AG10803 (cell line): ENCODE measurements at places on chromosomes 16 and 17.

DNA sequence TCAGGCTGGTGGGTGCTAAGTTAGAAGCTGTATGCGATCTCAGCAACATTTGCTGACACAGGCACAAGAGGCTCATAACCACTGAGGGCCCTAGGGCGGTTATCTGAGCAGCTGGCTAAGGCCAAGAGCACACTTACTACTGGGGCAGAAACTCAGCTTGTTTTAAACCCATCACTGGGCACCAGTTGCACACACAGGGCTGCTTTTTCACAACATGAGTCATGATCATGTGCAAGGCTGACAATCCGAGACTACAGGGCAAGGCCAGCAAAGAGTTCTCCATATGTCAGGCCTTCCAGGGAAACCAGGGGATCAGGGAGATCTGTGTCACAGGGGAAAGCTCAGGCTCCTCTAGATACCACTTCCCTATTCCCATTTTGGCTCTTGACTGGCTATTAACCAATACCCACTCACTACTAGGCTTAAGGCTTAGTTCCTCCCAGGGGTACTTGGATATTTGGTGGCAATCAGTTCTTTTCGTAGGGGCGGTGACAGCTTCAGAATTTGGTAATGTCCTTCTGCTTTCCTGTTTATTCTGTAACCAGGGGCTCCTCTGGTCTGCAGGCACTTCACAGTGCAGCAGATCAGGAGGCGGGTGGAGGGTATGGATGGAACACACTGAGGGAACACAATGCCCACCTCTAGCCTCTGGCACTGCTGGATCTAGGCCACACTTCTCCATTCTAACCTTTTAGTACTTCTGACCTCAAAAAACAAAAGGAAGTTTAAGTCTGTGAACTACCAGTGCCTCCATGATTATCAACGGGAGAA lies 44.9 kb upstream of the ERN1 start:
- peak; percentile 66 for DNase-seq

- DNase-seq: no peak
These were observed 20.5 kb downstream of the SRCIN1 start for GRCh38 chr17:38585056-38585917.

- no peak for DNase-seq
These were observed 7.8 kb downstream of the CSF3 start for GRCh38 chr17:40022961-40023541.

DNA sequence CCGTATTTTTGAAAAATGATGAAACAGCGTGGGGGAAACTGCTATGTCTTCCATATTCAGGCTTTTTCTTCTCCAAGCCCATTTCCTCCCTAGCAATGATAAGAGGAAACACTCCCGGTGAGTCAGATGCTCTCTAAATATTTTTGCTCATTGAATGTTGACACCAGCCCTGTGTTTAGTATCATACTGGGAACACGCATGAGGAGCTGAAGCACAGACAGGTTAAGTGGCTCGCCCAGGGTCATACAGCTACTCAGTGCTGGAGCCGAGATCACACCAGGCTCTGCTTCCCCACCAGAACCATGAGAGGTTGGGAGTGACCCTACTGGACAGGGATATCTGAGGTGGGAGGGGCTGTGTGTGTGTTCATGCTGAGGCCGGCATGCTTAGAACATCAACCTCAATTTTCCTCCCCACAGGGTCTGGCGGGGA lies 37.8 kb upstream of the ADGRG1 start:
- peak; percentile 42 for DNase-seq

- no peak for DNase-seq
These were observed 284.4 kb downstream of the FOXL1 start for GRCh38 chr16:86862595-86863280.
